GM12892 (cell line): ENCODE measurements at places on chromosomes 3 and 15.

GRCh38 chr3:151226088-151226563, 23.1 kb upstream of the GPR171 start:
- no peak for DNase-seq

- DNase-seq, result peak; percentile 52
These were observed 91.2 kb downstream of the SENP2 start for GRCh38 chr3:185677146-185677829.

GRCh38 chr3:147816752-147817151, 407.6 kb downstream of the ZIC1 start:
- DNase-seq, result no peak

- DNase-seq, result no peak
These were observed 347.3 kb downstream of the CNTN3 start for GRCh38 chr3:74267131-74267530.

DNA sequence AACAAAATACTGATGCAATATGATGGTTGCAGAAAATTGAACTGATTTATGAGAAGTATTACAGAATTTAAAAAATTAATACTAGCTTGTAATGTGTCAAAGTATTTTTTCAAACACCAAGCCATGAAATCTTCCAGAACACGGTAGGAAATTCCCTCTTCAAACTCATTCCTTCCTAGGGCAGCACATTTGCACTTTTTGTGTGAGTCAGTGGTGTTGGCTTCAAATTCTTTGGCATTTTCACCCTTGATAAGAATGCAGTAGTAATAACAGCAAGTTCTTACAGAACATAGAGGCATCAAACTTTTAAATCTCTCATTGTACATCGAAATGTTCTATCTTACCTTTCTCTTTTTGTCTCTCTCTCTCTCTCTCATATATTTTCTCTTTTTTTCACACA, 191.8 kb downstream of the CGGBP1 start:
- DNase-seq, result no peak
